ENCODE measurements at places on chromosomes 7 and 10. TPM values are rescaled to one million over a fixed set of nuclear protein-coding genes. Genes with fewer than 3 reads are reported as not detected.

The MALRD1 gene
- total RNA-seq, result not detected

GRCh38 chr7:132509643-132510042 lies 66.6 kb downstream of the PLXNA4 start:
- H3K36me3 ChIP-seq, result no peaks in the 10 kb centered on the region
- H3K27me3 ChIP-seq, result no peaks in the 10 kb centered on the region
- no peaks in the 10 kb centered on the region for H3K4me1 ChIP-seq

GRCh38 chr10:28774051-28774995 lies 97.0 kb downstream of the BAMBI start:
- no peaks in the 10 kb centered on the region for H3K27me3 ChIP-seq
- DNase-seq, result no peak
- no peaks in the 10 kb centered on the region for H3K36me3 ChIP-seq
- no peak overlapping the region for H3K27ac ChIP-seq
- H3K4me3 ChIP-seq, result no peak overlapping the region
- H3K4me1 ChIP-seq, result no peaks in the 10 kb centered on the region

GRCh38 chr7:4058158-4058557 lies 623.9 kb upstream of the FOXK1 start:
- H3K27ac ChIP-seq, result no peak overlapping the region
- no peaks in the 10 kb centered on the region for H3K36me3 ChIP-seq
- no peaks in the 10 kb centered on the region for H3K4me1 ChIP-seq
- DNase-seq, result no peak
- no peak overlapping the region for H3K4me3 ChIP-seq
- H3K27me3 ChIP-seq, result no peaks in the 10 kb centered on the region

The GGCT gene
- total RNA-seq, result 54.0 TPM

- H3K4me1 ChIP-seq, result no peaks in the 10 kb centered on the region
- H3K27ac ChIP-seq, result no peak overlapping the region
These were observed 242.2 kb upstream of the PPP2R2D start for GRCh38 chr10:131658476-131659110.

The FKBP6 gene
- total RNA-seq, result not detected

DNA sequence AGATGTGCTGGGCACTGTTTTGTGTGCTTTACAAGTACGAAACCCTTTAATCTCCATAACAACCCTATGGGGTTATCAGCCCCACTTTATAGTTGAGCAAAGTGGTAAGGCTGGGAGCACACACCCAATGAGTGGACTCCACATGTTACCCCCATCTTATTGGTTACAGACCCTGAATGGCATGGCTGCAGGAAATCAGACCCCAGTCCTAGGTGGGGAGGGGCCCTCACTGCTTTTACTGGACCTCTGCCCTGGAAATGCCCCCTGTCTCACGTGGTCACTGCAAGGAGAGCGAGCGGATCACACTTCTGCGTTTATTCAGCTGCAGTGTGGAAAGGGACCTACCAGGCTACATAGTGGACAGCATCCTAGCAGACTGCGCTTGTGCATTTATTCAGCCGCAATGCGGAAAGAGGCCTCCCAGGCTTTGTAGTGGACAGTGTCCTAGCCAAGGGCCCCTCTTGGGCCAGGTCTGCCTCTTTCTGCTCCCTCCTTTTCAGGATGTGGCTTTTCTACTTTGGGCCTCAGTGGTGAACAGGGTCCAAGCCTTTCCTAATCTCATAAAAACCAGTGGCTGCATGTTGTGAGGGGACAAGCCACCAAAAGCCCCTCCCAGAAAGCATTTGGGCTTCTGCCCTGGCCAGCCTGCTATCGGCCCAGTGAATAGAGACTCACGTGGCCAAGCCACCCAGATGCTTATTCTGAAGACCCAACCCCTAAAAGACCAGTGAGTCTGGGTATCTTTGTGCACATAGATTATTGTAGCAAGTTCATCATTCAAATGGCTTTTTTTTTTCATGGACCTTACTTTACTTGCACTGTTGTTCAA lies 405.7 kb upstream of the RNF32 start:
- H3K27me3 ChIP-seq, result no peaks in the 10 kb centered on the region
- H3K27ac ChIP-seq, result no peak overlapping the region
- no peaks in the 10 kb centered on the region for H3K36me3 ChIP-seq
- H3K4me1 ChIP-seq, result no peaks in the 10 kb centered on the region
- H3K4me3 ChIP-seq, result no peak overlapping the region
- no peak for DNase-seq

GRCh38 chr7:44486693-44487092 lies 3.8 kb downstream of the NUDCD3 start:
- no peak overlapping the region for H3K4me3 ChIP-seq
- H3K4me1 ChIP-seq, result peaks cover 22% of the 10 kb centered on the region
- peaks cover 4% of the 10 kb centered on the region for H3K36me3 ChIP-seq
- no peak overlapping the region for H3K27ac ChIP-seq
- no peak for DNase-seq

The SP8 gene
- total RNA-seq, result 7.4 TPM

DNA sequence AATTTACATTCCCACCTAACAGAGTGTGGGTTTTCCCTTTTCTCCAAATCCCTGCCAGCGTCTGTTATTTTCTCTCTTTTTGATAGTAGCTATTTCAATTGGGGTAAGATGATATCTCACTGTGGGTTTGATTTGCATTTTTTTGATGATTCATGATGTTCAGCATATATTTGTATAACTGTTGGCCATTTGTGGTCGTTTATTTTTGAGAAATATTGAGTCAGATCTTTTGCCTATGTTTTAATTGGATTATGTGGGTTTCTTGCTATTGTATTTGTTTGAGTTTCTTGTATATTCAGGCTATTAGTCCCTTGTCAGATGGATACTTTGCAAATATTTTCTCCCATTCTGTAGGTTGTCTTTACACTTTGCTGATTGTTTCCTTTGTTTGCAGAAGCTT lies 193.8 kb downstream of the ABCA13 start:
- H3K4me3 ChIP-seq, result no peak overlapping the region
- DNase-seq, result no peak
- H3K36me3 ChIP-seq, result no peaks in the 10 kb centered on the region

The HOXA2 gene
- 1.4 TPM for total RNA-seq

DNA sequence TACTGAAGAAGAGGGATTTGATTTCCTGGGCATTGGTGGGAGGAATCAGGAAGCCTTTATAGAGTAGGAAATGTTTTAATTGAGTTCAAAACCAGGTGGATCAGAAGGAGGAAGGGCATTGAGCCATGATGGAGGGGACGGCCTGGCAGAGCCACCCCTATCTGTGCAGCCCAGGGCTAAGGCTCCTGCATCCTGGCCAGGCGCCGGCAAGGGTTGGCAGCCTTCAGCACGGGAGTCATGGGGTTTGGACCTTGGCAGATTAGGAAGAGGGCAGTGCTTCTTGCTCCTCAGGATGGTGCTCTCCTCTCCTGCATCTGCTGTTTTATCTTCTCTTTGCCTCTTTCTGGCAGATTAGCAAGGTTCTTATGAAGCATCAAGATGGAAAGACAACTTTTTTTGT lies 12.5 kb downstream of the ZNF862 start:
- H3K27me3 ChIP-seq, result no peaks in the 10 kb centered on the region
- H3K4me3 ChIP-seq, result no peak overlapping the region
- no peak for DNase-seq
- no peaks in the 10 kb centered on the region for H3K36me3 ChIP-seq
- no peak overlapping the region for H3K27ac ChIP-seq

The FAM13C gene
- 66.7 TPM for total RNA-seq

DNA sequence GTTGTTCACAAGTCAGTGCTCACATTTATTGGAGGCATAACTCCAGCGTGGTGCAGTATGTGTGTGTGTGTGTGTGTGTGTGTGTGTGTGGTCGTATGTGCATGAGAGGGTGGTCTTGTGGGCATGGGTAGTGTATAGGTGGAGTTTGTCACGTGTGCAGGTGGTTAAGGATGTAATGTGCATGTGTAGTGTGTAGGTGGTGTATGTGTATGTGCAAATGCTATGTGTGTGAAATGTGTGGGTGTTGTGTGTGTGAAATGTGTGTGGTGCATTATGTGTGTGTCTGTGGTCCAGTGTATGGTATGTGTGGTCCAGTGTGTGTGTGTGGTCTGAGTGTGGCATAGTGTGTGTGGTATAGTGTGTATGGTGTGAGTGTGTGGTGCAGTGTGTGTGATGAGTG lies 30.3 kb upstream of the PODXL start:
- no peaks in the 10 kb centered on the region for H3K4me1 ChIP-seq
- DNase-seq, result no peak
- H3K27ac ChIP-seq, result no peak overlapping the region
- no peak overlapping the region for H3K4me3 ChIP-seq
- no peaks in the 10 kb centered on the region for H3K36me3 ChIP-seq

The ANKRD1 gene
- total RNA-seq, result 20.0 TPM

DNA sequence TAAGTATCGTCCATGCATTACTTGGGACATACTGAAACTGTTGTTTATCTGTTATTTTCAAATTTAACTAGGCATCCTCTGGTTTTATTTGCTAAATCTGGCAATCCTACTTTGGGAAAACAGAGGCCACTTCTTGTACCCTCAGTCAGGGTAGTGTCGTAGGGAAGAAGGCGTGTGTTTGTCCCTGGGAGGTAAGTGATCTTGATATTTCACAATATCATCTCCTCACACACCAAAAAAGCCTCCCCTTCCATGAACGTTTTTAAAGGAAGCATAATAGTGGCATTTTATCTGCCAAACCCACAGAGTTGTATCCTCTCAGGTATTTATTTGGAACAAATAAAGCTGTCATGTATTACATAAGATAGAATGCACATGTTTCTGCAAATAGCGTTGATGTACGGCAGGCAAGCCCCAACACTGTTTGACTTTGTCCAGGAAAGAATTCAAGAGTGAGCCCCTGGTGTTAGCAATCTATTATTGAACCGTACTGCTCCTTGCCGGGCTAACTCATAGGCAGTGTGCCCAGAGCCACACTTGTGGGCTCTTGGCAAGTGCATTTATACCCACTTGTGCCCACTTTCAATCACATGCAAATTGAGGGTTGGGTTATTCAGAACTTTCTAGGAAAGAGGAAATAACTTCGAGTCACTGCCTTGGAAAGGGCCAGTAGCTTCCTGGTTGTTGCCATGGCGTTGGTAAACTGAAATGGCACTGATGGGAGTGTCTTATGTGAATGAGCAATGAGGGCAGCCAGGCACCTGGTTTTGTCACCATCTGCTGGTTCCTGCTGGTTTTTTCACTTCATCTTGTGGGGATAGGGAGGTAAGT lies 266.0 kb downstream of the USP6NL start:
- H3K4me3 ChIP-seq, result no peak overlapping the region
- H3K27me3 ChIP-seq, result no peaks in the 10 kb centered on the region
- H3K4me1 ChIP-seq, result no peaks in the 10 kb centered on the region
- peak overlapping the region; percentile 14 for H3K27ac ChIP-seq
- H3K36me3 ChIP-seq, result no peaks in the 10 kb centered on the region
- DNase-seq, result peak; percentile 58

DNA sequence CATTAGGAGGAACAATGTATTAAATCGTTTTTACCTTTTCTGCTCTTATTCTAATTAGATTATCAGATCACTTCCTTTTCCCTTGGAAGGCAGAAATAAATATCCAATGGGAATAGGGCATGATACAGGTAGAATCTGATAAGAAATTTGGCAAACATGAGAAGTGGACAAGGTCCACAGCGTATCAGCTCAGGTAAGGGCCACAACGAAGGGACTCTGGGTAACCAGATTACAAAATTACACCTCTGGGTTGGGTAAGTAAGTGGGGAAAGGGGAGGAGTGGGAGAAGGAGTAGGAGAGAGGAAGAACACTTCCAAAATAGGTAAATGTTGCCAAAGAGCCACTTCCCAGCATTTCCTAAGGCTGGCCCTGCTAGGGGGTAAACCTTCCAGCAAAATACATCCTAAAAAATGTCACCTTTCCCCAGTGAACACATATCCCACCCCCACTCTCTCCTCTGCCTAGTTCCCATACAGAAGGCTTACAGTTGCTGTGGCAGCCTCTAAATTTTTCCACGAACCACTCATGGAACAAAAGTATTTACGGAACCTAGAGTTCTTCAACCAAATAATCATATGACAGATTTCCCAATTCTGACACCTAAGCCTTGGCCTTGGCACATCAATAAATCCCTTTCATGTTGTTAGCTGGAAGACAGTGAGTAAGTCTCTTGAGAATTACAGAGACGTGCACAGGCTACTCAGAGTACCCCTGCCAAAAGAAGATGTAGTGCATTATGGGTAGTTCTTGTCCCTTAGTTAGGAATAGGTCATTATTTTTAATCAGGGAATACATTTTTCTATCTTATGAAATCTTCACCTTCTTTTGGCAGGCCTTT lies 51.5 kb upstream of the DLX6 start:
- no peaks in the 10 kb centered on the region for H3K27me3 ChIP-seq
- no peak for DNase-seq
- no peaks in the 10 kb centered on the region for H3K36me3 ChIP-seq
- H3K27ac ChIP-seq, result no peak overlapping the region

The RGR gene
- total RNA-seq, result not detected

- H3K4me1 ChIP-seq, result no peaks in the 10 kb centered on the region
- H3K27me3 ChIP-seq, result no peaks in the 10 kb centered on the region
- no peak overlapping the region for H3K27ac ChIP-seq
- H3K36me3 ChIP-seq, result no peaks in the 10 kb centered on the region
- H3K4me3 ChIP-seq, result no peak overlapping the region
- no peak for DNase-seq
These were observed 7.0 kb downstream of the CALHM3 start for GRCh38 chr10:103472005-103472404.

GRCh38 chr7:23356726-23357125 lies 57.6 kb downstream of the MALSU1 start:
- H3K27ac ChIP-seq, result no peak overlapping the region
- no peaks in the 10 kb centered on the region for H3K27me3 ChIP-seq
- H3K4me3 ChIP-seq, result no peak overlapping the region
- no peak for DNase-seq
- H3K36me3 ChIP-seq, result no peaks in the 10 kb centered on the region

Measured in prostate gland (tissue), 2 donors.